NCI-H446 (cell line): ENCODE measurements at places on chromosomes 1 and 21.

DNA sequence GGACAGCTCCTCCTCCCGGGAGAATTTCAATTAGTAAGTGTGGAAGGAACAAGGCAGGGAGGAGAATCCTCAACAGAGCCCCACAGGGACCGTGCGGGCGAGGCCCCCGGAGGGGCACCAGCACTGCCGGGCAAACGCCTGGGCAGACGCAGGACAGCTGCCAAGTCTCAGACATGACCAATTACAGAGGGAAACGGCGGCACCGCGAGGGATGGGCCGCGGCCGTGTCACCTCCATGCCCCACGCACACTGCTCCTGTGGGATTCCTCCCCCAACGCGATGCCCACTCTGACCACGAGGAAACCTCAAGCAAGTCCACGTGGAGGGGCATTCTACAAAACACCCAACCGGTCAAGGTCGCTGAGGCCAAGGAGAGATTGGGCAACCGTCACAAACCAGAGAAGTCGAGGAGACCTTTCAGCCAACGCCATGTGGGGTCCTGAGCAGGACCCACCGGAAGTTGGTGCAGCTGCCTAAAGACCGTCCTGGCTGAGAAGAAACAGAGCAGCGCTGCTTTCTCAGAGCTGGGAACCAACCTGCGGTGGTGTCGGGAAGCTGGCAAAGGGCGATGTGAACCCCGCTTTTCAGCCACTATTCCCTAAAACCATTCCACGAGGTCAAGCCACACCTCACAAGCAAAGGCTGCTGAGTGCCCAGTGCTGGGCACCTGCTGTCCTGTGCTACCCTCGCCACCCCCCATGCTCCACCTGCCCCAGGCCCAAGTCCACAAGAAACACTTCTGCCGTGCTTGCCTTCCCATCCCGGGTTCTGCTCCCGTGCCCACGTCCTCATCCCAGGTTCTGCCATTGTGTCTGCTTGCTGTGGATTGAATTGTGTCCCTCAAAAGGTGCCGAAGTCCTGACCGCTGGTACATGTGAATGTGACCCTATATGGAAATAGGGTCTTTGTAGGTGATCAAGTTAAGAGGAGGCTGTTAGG is 1.4 kb upstream of the KRTAP10-4 start:
- DNase-seq, result no peak

DNA sequence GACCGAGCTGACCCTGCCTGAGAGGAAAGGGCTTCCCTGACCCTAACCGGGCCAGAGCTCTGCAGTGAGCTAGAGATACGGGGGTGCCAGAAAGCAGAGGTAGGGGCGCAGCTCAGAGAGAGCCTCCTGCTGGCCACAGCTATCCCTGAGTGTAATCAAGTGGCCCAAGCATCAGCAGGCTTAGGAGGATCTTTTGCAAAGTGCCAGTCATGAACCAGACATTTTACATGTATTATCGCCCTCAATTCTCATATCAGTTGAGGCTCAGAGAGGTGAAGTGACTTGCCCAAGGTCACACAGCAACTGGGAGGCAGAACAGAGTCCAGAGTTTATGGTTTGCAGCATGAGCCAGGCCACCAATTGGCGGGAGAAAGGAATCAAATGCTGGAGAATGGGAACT is 7.0 kb upstream of the ID3 start:
- no peak for DNase-seq

- DNase-seq, result no peak
These were observed 3.6 kb upstream of the PRRX1 start for GRCh38 chr1:170660281-170660713.

GRCh38 chr1:51488372-51489050 is 30.6 kb downstream of the EPS15 start:
- no peak for DNase-seq

- DNase-seq, result no peak
These were observed 264.7 kb downstream of the KIF26B start for GRCh38 chr1:245419461-245419978.

- DNase-seq, result no peak
These were observed 67.2 kb upstream of the FOXD3 start for GRCh38 chr1:63255153-63255552.

DNA sequence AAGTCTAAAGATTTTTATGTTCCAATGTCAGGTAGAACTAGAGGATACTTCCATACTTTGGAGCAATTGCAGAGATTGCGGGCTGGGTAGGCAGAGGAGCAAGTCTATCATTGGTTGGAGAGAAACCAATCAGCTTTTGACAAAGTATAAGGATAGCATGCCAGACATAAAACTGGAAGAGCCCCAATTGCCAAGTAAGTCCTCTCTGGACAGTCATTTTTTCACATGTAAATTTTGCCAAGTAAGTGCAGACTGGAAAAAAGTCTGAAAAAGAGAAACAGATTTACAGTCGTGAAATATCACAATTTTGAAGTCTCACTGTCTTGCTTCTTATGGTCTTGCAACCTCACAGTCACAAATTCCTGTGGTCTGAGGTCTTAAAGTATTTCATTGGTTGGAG is 131.4 kb upstream of the C21orf91 start:
- no peak for DNase-seq

GRCh38 chr1:1022302-1023009 is 2.5 kb downstream of the AGRN start:
- DNase-seq, result no peak

GRCh38 chr21:33032434-33033047 is 6.8 kb downstream of the OLIG2 start:
- no peak for DNase-seq

GRCh38 chr1:96973605-96974004 is 252.0 kb downstream of the PTBP2 start:
- peak; percentile 83 for DNase-seq

- DNase-seq, result peak; percentile 87
These were observed 26.6 kb upstream of the SOX13 start for GRCh38 chr1:204046346-204046745.

- no peak for DNase-seq
These were observed 151.3 kb upstream of the GJB5 start for GRCh38 chr1:34603594-34603993.

GRCh38 chr1:170155055-170155454 is 9.3 kb downstream of the NTMT2 start:
- no peak for DNase-seq

- DNase-seq, result no peak
These were observed 8.7 kb upstream of the TTF2 start for GRCh38 chr1:117051224-117052064.

GRCh38 chr21:44985441-44986401 is 45.9 kb downstream of the SLX9 start:
- DNase-seq, result no peak

GRCh38 chr1:16155537-16156410 is at the start of gene EPHA2:
Gene EPHA2, minus strand, starts transcription at chr1:16156069. Its CDS starts 137 bp downstream, at chr1:16155932.
- DNase-seq, result no peak

DNA sequence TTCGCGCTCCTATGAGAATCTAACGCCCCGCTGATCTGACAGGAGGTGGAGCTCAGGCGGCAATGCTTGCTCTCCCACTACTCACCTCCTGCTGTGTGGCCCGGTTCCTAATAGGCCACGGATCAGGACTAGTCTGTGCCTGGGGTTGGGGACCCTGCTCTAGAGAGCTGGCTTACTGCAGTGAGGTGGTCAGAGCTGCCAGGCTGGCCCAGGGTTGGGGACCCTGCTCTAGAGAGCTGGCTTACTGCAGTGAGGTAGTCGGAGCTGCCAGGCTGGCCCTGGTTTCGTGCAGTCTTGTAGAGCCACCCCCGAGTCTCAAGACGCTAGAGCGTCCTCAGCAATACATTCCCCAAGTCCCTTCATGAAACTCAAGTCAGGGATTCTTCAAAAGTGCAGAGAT is 27.5 kb downstream of the SLC37A1 start:
- DNase-seq, result no peak
